ENCODE measurements at places on chromosomes 5 and 9.

GRCh38 chr9:134738869-134739659 lies 97.5 kb downstream of the COL5A1 start:
- DNase-seq: peak; percentile 44

DNA sequence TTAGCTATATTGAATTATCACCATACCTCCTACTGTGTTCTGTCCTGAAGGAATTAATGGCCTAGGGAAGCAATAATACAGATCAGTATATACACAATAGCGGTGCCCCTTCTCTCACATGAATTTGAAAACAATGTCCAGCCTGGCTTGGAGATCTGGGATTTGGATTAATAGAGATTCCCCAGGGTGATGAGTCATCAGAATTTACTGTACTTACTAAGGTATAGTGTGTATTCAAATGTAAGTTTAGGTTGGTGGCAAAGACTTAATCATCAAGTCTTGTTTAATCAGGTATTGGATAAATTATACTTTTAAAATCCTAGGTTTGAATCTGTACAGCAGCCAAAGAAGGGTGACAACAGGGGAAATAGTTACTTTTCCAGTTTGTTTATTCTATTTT lies 121.5 kb downstream of the FEM1C start:
- no peak for DNase-seq

- DNase-seq: no peak
Observed at GRCh38 chr9:126335837-126336735, 9.5 kb downstream of the MVB12B start.

GRCh38 chr9:122180633-122181032 lies 20.9 kb downstream of the MORN5 start:
- no peak for DNase-seq
